ENCODE measurements at places on chromosomes 3 and 15. TPM values are rescaled to one million over a fixed set of nuclear protein-coding genes. Genes with fewer than 3 reads are reported as not detected.

- DNase-seq: no peak
Observed at GRCh38 chr3:39113291-39113690, 5.8 kb downstream of the TTC21A start.

DNA sequence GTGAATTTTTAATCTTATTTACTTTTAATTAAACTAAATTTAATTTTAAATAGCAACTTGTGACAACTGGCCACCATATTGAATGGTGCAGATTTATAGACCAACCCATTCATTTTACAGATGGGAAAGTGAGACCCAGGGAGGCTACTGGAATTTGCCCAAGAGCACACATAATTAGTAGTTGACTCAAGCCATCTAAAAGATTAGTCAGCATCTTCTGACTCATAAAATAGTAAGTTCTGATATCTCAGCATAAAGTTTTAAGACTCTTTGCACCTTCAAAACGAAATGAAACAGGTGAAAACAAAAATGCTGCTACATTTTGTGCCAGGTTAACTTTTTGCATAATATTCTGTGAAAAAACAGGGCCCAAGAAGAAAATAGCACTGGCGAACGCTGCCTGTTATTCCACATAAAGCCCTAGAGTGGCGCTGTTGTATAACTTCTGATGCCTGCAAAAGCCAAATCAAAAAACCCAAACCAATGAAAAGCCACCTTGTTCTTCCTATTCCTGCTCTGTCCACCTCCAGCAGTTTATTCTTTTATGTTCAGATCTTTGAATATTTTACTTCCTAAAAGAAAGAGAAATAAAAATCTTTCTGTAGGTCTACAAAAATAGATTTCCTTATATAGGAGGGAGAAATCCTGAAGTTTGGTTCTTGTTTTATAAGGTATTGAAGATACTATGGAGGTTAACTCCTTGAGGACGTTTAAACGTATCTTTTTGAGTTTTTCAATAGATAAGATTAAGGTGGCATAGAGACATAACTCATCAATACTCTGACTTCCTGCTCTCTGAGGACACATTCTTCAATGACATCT, 62.8 kb downstream of the OTOL1 start:
- no peak for DNase-seq

DNA sequence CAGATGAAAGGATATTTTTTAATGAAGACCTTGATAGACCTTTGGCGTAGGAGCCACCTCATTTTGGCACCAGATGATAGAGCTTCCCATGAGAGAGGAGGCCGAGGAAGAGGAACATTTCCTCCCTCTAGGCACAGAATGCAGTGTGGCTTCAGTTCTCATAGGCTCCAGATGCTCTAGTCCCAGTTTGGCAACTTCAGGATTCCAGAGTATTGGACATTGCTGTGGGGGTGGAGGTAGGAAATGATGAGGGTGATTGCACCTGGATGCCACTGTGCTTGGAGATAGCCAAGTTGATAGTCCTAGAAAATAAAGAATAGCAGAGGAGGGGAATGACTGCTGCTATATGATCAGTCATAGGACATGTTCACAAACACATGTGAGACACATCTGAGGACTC, 58.3 kb upstream of the KY start:
- DNase-seq: no peak

The DISP2 gene
- 0.25 TPM for polyA plus RNA-seq

The FBXL2 gene
- polyA plus RNA-seq: 0.13 TPM

The POLR2H gene
- 61.0 TPM for polyA plus RNA-seq

The ITGA11 gene
- not detected for polyA plus RNA-seq

The LDHAL6B gene
- 0.54 TPM for polyA plus RNA-seq

The IGF1R gene
- 3.0 TPM for polyA plus RNA-seq

The RTP3 gene
- polyA plus RNA-seq: not detected

The PIERCE2 gene
- 1.8 TPM for polyA plus RNA-seq

All from naive B cell (primary cell).